Thoracic aorta (tissue), 2 donors: ENCODE measurements at places on chromosomes 4 and X. TPM values are rescaled to one million over a fixed set of nuclear protein-coding genes. Genes with fewer than 3 reads are reported as not detected.

GRCh38 chrX:103439161-103439560, 62.8 kb downstream of the BEX3 start:
- DNase-seq = no peak

- DNase-seq = no peak
These were observed 21.0 kb downstream of the SEC24D start for GRCh38 chr4:118814891-118815290.

Gene ADH1A
- total RNA-seq = 0.99 TPM

GRCh38 chrX:24506082-24506481, 41.0 kb downstream of the PDK3 start:
- DNase-seq = no peak

Gene IQSEC2
- total RNA-seq = 21.1 TPM

Gene NKX3-2
- total RNA-seq = not detected

DNA sequence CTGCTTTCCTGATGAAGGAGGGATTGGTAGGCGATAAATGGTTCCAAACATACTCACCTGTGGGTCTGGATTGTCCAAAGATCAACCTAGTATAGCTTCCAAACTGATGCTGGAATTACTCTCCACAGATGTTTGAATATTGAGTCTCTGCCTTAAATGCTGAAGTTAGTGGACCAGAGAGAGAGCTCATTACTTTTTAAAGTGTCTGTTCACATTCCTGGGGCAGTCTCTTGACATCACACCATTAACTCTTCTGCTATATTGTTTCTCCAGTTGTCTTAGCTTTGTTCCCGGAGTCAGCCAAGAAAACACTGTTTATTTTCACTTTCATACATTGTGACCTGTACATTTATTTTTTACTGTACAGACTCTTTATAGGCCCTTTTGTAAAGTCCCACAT, 35.4 kb downstream of the ARHGEF38 start:
- no peak for DNase-seq

DNA sequence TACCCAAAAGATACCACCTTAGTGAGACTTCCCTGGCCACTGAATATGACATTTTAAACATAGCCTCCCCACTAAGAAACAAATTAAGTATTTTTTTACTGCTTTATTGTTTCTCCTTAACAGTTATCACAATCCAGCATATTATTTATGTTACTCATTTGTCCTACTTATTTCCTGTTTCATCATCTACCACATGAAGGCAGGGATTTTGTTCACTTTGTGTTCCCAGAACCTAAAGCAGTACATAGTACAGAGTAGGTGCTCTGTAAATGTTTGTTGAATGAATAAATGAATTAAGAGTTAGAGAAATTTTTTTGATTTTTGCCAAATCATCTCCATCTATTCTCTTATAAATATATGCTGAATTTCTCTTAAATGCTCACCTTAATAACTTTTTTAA, 318.4 kb upstream of the GIMD1 start:
- DNase-seq = no peak

DNA sequence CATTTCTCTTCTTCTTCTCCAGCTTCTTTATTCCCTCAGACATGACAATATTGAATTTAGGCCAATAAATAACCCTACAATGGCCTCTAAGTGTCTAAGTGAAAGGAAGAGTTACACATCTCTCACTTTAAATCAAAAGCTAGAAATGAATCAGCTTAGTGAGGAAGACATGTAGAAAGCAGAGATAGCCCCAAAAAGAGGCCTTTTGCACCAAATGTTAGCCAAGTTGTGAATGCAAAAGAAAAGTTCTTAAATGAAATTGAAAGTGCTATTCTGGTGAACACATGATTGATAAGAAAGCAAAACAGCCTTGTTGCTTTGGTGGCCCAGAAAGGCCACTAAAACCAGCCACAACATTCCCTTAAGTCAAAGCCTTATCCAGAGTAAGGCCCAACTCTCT, 146.2 kb upstream of the HHIP start:
- DNase-seq = no peak

DNA sequence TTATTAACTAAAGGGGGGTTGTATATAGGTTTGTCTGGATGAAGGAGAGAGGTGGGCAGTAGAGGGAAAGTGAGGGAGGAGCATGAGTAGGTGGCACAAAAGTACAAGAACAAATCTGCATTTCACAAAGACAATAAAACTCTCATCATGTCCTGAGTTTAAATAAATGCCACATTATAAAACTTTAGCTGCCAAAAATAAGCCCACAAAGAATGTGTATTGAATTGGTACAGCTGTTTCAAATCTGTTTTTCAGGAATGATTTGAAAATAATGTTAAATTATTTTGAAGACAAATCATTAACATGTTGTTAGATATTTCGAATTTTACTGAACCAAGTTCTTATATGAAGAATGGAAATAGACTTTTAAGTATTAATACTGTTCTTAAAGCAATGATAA, 5.8 kb downstream of the CNKSR2 start:
- no peak for DNase-seq

Gene NIPAL1
- total RNA-seq = 2.4 TPM

Gene BLTP1
- total RNA-seq = 148 TPM

Gene SPACA5
- total RNA-seq = not detected

DNA sequence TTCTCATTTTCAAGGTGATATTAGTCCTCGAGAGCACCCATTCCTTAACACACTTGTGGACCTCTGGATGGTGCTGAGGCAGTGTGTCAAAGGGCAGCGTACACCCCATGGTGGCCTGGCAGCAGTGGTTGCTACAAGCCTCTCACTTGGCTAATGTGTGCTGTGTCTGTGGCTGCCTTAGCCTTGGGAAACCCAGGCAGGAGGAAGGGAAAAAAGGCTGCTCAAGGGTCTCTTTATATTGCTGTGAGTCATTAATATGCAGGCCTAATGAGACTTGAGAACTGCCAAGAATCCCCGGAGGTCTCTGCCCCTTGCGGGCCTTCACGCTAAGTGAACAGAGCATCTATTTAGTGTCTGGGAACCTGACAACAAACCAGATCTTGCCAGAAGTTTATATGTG, 7.0 kb downstream of the PCDH10 start:
- DNase-seq = no peak

Gene BMX
- 6.2 TPM for total RNA-seq

DNA sequence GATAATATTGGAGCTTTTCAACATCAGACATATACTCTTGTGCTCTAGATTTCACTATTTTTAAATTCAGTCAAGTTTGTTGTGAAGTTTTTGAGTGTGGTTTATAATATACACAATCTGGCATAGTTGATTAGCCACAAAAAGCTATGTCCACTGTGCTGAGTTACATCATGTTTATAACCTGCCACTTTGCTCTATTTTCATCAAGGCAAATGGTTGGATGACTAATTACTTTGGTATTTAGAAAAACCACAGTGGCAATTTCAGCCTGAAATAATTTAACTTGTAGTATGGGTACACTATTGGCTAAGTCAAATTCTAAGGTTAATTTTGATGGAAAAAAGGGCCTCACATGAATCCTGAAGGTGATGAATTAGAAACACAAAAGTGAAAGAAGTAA, 262.6 kb downstream of the C4orf33 start:
- no peak for DNase-seq

Gene FAM13A
- 32.5 TPM for total RNA-seq

Gene XG
- total RNA-seq = 18.1 TPM

DNA sequence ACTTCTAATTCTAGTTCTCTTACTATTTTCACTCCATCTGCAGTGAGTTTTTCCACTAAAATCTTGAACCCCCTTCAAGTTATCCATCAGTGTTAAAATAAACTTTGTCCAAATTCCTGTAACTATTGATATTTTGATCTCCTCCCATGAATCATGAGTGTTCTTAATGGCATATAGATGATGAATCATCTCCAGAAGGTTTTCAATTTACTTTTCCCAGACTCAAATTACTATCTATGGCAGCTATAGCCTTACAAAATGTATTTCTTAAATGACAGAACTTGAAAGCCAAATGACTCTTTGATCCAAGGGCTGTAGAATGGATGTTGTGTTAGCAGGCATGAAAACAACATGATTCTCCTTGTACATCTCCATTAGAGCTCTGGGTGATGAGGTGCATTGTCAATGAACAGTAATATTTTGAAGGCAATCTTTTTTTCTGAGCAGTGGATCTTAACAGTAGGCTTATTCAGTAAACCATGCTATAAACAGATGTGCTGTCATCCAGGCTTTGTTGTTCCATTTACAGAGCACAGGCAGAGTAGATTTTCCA, 16.1 kb upstream of the IQCM start:
- no peak for DNase-seq

Gene FABP2
- total RNA-seq = not detected

Gene CXorf65
- not detected for total RNA-seq

DNA sequence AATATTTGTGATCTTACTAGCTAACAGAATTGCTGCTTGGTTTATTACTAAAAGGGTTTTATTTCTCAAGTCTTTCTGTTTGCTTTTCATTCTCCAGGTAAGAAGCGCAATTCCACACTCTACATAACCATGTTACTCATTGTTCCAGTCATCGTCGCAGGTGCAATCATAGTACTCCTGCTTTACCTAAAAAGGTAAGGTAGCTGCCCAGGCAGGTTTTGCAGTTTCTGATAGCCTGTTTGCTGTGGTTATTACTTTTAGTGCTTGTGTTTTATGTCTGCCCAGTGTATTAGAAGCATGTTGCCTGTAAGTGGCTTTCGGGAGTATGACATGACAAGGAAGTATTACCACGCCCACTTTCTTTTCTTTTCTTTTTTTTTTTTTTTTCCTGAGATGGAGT, 46.4 kb downstream of the IL13RA1 start:
- no peak for DNase-seq

Gene ELOVL6
- 2.7 TPM for total RNA-seq

DNA sequence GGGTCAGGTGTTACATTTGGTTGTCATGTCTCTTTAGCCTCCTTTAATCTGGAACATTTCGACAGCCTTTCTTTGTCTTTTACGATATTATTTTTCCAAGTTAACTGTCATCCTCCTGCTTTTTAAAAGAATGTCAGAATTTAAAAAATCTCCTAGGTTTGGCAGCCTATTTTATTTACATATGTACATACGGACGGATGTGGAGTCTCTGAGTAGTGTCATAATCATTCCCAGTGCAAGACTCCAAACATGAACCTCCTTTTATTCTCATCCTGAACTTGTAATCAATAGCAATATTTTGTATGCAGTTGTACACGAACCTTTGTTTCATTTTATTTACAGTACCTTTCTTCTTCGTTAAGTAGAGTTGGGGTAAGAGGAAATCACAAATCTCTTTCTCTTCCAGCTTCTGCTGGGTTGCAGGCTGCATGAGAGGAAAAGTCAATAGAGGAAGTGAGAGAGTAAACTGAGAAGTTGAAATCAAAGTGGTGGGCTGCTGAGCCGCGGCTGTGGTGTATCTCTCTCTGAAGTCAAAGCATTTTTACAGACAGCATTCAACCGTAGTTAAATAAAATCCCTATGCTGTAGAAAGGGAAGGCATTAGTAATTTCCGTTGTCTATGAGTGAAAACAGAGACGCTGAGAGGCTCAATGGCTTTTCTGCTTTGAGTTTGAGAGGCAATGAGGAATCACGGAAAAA, 53.9 kb upstream of the RPS6KA3 start:
- no peak for DNase-seq

Gene TRAM1L1
- total RNA-seq = 0.68 TPM

DNA sequence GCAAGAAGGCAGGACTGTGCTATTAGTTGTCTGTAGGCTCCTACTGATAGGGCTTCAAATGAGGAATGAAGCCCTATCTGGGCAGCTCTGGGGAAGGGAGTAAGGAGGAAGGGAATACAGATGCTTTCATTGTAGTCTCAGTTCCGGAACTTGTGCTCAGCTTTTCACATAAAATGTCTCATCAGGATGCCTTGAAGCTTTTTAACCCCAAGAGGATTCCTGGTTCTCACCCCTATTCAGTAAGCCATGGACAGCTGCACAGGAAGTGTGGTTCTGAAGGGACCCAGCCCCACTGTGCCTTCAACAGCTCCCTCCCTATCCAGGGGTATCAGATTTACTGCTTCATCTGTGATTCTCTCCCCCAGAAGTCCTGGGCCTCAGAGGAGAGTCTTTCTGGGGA, 5.0 kb downstream of the ARMCX5 start:
- DNase-seq = no peak

GRCh38 chr4:98851806-98852205, 77.1 kb downstream of the EIF4E start:
- DNase-seq = no peak

DNA sequence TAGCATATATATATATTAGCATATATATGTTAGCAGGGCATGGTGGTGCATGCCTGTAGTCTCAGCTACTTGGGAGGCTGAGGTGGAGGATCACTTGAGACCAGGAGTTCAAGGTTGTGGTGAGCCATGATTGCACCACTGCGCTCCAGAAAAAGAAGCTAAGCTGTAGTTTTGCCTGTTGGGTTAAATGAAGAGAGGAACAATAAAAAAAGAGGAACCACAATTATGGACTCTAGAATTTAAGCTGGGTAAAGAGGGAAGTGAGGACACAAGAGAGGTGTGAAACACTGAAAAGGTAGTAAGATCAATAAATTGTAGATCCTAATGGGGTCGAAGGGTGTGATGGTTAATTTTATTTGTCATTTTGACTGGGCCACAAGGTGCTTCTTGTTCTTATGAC, 40.5 kb upstream of the HSD17B10 start:
- DNase-seq = no peak

Gene DLG3
- total RNA-seq = 17.3 TPM

GRCh38 chr4:144611850-144612249, 34.1 kb upstream of the HHIP start:
- DNase-seq = no peak

DNA sequence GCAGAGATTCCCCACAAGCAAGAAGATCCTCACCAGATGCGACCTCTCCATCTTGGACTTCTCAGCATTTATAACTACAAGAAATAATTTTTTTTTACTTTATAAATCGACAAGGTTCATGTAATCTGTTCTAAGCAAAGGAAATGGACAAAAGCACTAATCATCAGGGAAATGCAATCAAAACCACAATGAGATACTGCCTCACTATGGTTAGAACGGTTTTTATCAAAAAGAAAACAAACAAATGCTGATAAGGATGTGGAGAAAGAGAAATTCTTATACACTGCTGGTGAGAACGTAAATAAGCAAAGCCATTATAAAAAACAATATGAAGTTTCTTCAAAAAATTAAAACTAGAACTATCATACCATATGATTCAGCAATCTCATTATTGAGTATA, 1382.6 kb downstream of the ARAP2 start:
- no peak for DNase-seq

DNA sequence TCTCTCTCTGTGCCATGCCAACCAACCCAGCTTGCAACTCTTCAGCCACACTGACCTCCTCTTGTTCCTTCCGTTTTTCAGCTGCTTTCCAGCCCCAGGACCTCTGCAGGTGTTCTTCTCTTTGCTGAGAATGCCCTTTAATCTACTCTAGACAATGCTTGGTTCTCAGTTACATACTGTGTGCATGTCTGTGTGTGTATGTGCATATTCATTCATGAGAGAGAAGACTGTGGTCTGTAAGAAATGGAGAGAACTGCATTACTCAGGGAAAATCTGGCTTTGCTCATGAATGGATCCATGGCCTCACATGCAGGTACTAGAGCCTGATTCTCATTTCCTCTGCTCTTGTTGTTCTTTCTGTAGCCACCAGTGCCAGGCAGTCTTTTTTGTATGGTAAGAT, 636.9 kb upstream of the TENM3 start:
- no peak for DNase-seq
